ENCODE measurements at places on chromosomes 2 and 18.

- DNase-seq = no peak
These were observed 62.1 kb downstream of the NDUFA10 start for GRCh38 chr2:239962890-239963591.

DNA sequence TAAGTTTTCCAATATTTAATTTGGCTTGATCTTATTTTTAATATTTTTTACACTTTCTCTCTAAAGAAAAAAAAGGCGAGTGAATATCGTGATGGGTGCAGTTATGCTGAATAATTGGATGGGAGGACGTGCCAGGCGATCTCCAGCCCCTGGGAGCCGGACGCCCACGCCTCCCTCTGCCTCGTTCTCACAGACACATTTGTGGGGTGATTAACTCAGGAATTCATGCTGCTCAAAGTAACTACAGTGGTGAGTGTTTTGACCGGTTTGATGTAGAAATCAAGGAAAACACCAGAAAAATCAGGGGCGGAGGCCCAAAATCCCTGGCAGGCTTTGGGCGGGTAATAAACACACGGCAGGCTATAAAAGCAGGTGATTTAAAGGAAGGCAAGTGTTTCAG is 736.8 kb upstream of the SALL3 start:
- DNase-seq = no peak

DNA sequence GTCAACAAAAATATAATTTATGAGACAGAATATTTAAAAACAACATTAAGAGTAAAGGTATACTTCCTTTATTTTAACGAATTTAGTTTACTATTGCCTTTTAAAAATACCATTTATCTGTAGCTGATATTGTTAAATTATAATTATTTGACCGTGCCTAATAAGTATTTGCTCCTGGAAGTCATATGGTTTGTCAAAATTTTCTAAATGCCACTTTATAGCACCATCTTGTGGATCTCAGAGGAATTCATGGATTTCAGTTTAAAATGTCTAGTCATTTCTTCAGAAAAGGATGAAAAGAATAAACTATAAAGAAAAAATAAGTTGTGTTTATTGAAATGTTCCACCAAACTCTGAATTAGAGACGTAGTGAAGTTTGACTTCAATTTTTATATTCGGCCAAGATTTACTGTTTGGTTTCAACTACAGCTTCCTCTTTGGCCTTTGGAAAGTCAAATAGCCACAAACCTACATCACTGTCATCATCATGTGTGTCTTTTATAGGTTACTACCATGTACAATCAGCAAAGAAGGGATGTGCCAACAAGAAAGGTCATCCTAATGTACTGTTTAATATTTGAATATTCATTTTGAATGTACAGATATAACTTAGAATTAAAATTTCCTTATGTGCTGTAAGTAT is 10.3 kb upstream of the FTCDNL1 start:
- DNase-seq = peak; percentile 20

DNA sequence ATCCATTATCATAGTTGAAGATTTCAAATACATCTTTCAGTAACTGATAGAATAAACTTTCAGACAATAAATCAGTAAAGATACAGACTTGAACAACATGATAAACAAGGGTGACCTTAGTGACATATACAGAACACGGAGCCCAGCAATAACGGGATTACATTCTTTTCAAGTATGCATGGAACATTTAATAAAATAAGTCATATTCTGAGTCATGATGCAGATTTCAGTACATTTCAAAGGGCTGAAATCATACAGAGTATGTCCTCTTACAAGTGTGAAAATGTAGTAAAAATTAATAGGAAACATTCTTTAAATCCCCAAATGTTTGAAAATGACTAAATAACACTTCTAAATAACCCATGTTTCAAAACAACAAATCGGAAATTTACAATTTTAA is 17.2 kb upstream of the KLHL29 start:
- DNase-seq = no peak

DNA sequence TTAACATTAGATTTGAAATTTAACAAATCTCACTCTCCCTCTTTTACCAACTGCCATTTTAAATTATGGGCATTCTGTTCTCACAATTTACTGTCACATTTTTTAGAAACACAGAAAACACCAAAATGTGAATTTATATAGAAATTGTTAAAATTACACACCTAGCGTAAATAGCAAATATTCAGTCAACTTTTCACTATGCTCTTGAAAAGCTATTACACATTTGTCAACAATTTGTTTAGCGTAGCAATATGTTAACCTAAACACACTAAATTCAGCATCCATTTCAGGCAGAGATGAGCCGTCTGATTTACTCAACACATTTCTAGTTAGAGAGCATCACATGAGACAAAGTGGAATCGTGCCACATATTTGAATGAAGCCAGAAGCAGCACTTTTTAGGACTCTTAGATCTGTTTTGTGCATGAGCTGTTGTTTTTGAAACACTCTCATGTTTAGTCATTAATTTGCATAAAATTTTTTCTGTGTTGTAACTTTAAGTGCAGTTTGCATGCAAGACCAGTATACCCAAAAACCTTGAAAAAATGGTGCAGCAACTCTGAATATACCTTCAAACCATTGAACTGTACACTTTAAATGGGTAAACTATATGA is 8.2 kb downstream of the TTC32 start:
- no peak for DNase-seq

- peak; percentile 53 for DNase-seq
These were observed 58.9 kb upstream of the STON1 start for GRCh38 chr2:48471048-48471474.

DNA sequence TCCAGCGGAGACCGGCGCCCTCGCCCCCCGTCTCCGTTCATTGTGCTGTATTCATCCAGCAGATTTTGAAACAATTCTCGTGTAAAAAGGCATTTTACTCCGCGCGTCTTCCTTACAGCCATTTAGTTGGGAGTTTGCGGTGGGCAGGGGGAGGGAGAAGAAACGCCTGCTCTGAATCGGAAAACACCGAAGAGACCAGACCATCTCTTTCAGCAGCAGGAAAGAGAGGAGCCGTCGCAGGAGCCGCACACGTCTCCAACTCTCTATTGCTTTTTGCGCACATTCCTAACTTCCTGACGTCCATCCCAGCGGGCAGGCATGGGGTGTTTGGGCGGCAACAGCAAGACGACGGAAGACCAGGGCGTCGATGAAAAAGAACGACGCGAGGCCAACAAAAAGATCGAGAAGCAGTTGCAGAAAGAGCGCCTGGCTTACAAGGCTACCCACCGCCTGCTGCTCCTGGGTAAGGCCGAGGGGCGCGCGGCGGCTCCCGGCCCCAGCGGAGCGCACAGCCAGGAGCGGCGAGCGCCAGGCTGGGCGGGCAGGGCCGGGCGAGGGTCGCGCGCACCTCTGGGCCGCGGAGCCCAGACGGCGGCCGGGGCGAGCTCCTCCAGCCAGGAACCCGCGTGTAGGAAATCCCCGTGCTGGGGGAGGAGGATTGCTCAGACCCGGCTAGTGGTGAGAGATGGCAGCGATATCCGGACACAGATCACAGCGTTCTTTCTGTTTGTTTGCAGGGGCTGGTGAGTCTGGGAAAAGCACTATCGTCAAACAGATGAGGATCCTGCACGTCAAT is 63.2 kb downstream of the GNAL start:
- no peak for DNase-seq

DNA sequence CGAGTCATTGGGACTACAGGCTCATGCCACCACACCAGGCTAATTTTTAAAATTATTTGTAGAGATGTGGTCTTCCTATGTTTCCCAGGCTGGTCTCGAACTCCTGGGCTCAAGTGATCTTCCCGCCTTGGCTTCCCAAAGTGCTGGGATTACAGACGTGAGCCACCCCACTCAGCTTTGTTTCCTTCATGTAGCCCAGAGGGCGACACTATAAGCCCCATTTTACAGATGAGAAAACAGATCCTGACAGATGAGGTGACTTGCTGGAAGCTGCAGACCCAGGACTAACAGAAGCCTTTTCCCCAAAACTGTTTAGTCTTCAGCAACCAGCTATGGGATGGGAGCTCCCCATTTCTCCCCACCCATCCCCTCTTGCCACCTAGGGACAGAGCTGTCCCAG is 7.2 kb upstream of the CTDSP1 start:
- no peak for DNase-seq

- DNase-seq = no peak
These were observed 49.9 kb upstream of the CXCR4 start for GRCh38 chr2:136167721-136168475.

- no peak for DNase-seq
These were observed 23.6 kb downstream of the FZD5 start for GRCh38 chr2:207746131-207746530.

GRCh38 chr2:73935641-73936040 is 9.0 kb downstream of the DGUOK start:
- no peak for DNase-seq

GRCh38 chr18:44942073-44942472 is 261.4 kb downstream of the SETBP1 start:
- DNase-seq = no peak

GRCh38 chr2:12099374-12099773 is 352.9 kb downstream of the LPIN1 start:
- DNase-seq = no peak

GRCh38 chr18:80200932-80201672 is 46.2 kb downstream of the PARD6G start:
- no peak for DNase-seq

- DNase-seq = peak; percentile 61
These were observed 49.0 kb upstream of the BCL2L11 start for GRCh38 chr2:111071600-111072171.

DNA sequence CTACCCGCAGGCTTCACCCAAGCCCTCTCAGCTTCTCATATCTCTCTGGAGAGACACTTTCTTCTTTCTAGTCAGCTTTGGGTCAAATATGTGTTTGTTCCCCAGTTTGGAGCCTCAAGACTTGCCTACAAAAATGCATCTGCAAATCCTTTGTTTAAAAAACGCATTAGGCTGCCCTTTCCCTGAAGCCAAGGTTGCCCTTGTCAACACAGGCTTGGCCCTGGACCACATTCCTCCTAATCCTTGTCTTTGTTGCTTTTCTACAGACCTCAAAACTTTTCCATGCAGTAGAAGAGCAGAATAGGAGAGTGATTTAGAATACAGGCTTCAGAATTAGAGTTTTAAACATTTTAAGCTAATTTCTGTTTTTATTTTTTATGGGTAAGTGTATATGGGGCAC is 307.8 kb downstream of the NAPG start:
- no peak for DNase-seq

- no peak for DNase-seq
These were observed 100.5 kb downstream of the TACR1 start for GRCh38 chr2:75098856-75099255.

GRCh38 chr2:58475756-58476155 is 234.6 kb upstream of the FANCL start:
- no peak for DNase-seq

DNA sequence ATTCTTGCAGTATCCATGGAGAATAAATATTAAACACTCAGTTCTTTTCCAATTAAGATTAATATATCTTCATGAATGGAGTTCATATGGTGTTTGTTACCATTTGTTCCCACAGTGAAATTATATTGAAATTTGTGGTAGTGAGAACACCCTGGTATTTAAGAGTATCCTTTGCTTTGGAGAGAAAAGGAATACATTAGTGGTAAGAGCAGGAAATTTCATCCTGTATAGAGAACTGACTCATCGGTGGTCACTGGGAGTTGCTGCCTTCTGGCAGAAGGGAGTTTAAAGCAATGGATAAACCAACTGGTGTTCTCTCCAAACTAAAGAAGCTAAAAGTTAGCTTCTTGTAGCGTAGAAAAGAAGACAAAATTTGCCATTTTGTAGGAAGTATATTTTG is 107.3 kb downstream of the MYO1B start:
- DNase-seq = peak; percentile 77

DNA sequence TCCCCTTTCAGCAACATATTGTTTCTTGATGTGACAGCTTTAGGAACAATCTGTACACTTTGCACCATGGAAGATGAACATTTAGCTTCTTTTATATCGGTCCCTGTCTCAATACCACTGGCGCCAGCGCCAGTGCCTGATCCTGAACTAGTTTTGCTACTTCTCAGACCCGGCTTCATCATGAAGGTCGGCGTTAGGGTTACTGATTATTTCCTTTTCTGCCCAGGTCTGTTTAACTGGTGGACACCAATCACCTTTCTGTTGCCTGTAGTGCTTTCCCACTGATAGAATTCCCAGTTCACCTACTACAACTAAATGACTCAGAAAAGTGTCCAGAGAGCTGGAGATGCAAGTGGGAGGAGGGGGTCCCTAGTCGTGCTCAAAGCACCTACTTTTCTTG is 99.5 kb downstream of the MYCN start:
- DNase-seq = no peak

DNA sequence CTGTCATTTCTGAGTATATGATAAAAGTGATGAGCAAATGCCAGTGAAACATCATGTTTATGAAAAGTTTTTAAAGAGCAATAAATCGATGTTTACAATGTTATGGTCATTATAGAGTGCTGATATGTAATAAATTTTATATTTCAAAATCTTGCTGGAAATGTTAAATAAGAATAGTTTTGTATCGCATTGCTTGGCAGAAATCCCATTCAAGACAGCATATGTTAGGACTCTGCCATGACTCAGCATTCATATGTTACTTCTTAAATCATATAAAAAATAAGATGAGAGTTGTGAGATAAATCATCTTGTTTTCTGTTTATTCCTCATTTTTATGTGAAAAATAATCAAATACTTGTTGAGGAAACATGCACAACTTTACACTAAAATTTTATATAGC is 949.9 kb upstream of the NRXN1 start:
- no peak for DNase-seq
